T-helper 1 cell (primary cell): ENCODE measurements at places on chromosomes 11 and 22.

DNA sequence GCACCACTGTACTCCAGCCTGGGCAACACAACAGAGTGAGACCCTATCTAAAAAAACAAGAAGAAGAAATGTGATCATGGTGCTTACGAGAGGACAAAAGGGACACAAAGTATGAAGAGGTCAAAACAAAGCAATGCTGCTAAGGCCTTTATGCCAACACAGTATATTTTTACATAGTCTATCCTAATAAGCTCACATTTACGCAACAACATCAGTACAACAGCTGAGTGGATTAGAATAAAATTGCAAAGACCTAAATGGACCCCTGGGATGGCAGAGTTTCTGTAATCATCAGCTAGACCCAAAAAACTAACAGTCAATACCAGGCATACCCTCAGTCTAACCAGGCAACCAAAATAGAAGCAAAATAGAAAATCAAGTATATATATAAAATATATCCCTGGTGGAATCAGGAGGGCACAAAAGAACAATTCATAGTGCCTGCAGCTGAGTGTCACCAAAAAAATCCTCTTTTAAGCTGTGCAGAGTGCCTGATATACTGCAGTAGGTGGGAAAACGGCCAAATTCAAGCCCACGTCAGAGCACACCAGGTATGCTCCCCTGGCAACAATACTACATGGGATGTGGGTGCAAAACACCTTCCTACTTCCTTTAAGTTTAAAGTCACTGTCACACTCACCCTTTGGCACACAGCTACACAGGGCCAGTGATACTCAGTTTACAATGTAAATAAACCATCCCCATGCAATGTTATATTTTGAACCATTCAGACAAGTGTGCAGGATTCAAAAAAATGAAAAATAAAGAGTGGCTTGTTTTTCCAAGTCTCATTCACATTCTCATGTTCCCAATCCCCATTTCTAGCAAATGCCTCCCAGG lies 57.8 kb downstream of the RBFOX2 start:
- no peak for DNase-seq

DNA sequence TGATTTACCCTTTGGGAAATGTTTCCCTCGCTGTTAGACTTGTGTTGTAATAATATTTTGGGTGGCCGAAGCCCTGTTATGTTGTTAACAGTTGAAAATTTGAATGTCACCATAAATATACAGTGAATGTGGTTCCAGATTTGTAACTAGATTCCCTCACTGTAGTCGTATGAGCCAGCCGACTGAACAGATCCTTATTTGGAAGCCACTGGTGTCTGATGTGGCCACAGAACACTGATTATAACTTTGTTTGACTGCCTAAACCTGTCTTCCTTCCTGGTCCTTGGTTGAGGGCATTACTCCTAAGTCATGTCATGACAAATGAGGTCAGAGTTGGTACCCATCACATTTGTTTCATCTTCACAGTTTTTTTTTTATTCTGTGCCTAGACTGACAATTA lies 45.4 kb downstream of the YAP1 start:
- DNase-seq, result no peak

GRCh38 chr11:95346265-95346664 lies 115.3 kb upstream of the SESN3 start:
- DNase-seq, result no peak

DNA sequence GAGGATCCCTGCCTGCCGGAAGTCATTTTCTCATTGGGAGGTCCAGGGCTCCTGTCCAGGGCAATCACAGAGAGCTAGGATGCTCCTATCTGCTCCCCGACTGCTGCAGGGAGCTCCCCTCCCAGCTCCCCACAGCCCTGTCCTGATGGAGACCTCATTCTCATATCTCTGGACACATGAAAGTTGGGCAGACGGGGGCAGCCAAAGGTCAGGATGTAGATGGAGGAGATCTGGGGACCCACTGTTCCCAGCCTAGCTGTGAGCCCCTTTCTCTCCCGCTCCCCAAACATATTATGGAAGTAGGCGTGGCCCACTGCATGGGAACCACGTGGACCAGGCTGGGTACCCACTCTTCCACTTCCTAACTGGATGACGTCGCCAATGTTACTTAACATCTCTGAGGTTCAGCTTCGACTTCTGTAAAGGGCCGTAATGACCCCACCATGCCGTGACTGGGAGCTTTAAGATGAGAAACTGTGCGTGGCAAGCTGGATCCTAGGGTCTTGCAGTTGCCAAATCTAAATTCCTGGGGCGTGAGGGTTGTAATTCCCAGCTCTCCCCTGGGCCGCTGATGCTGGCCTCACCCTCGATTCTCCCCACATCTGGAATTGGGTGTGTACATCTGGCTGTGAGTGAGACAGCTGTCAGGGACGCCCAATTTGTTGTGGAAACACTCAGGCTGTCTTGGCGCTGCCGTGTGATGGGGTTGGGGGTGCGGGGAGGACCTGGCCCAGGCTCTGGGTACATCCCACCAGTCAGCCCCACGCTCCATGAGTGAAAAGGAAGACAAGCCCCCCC lies 1.8 kb downstream of the CDC42EP2 start:
- no peak for DNase-seq

- no peak for DNase-seq
Observed at GRCh38 chr11:16160146-16160545, 196.2 kb downstream of the SOX6 start.

GRCh38 chr11:30586251-30587144 lies at the start of gene MPPED2:
Gene MPPED2, minus strand, starts transcription at chr11:30586353. Its CDS starts 5,980 bp downstream, at chr11:30580373.
- DNase-seq, result no peak

- DNase-seq, result no peak
Observed at GRCh38 chr11:561148-562003, 606 bp downstream of the RASSF7 start.

GRCh38 chr11:17921659-17922415 lies 91.0 kb downstream of the SERGEF start:
- no peak for DNase-seq

DNA sequence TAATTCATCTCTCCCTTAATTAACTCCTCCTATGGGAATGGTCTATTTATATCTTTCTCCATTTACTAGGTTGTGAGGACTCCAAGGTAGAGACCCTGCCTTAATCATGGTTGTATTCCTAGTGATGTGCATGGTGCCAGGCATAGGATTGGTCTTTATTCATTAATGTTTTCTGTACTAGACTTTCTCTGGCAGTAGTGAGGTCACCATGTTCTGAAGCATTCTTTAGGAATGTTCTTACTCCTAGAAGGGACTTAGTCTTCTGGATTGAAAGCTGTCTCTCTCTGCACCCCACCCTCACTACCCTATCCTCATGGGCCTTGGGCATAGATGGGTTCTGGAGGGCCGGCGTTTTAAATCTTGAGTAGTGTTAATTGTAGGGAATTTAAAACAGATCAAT lies 10.6 kb upstream of the INSC start:
- no peak for DNase-seq

DNA sequence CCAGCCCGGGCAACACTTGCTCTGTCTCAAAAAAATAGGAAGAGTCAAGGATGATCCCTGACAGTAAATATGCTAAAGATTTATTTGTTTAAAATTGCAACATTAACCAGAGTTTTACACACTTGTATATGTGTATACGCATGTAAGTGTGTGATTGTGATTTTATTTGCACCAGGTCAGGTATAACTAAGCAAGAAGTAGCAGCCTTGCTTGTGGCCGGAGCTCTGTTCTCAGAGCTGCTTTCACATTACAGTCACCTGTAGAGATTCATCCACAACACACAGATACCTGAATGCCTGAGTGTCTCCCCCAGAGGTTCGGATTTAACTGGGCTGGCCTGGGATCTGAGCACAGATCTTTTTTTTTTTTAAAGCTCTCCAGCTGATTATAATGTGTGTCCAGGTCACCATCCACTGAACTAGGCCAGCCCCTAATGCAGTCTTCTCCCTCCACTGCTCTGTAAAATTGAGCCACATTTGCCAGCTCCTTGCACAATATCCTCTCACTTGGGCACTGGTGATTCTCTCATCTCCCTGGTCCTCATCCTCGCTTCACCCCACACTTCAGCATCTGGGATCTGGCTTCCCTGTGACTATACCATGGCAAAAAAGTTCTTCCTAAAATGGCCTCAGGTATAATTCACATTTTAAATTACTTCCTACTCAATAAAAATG lies 48.3 kb downstream of the LIF start:
- DNase-seq, result no peak

DNA sequence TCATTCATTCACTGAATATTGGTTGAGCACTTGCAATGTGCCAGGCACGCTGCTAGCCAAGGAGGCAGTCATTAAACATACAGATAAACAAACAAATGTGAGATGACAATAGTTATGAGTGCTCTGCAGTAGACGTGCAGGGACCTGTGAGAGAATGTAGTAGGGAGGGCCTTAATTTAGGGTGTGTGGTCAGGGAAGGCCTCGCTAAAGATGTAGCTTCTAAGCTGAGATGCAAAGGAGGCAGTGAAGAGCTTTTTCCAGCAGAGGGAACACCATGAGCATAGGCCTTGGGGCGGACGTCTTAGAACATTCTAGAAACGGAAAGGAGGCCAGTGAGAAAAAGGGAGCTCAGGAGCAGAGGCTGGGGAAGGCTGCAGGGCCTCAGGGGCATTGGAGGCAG lies 789 bp upstream of the NCF4 start:
- DNase-seq, result no peak
